Ovary (tissue), 10 donors: ENCODE measurements at places on chromosomes 13 and 19. TPM values are rescaled to one million over a fixed set of nuclear protein-coding genes. Genes with fewer than 3 reads are reported as not detected.
A peak's percentile ranks its signal among the peaks of the same experiment; 100 is the strongest.

- no peak for DNase-seq
Measured at GRCh38 chr19:41868989-41869300, 8.1 kb upstream of the CD79A start.

SOX1 gene
- not detected for total RNA-seq

KCNRG gene
- total RNA-seq: 7.9 TPM

ZNF534 gene
- total RNA-seq: 0.23 TPM

DNA sequence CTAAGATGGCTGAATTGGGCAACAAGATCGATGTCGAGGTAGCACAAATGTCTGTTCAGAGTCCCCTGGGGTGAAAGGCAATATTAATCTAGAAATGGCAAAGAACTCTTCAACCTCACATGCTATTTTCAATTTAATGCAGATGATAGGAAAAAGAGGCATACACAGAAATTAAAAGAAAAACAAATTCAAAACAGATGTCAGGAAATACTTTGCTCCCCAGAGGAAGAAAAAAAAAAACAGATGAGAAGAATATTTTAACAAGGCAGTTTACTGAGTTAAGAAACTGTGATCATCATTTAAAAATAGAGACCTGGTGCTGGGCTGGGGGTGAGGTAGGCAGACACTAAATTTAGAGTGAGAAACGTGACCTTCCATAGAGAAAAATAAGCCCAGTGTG, 421.9 kb upstream of the ARGLU1 start:
- no peak for DNase-seq

DNA sequence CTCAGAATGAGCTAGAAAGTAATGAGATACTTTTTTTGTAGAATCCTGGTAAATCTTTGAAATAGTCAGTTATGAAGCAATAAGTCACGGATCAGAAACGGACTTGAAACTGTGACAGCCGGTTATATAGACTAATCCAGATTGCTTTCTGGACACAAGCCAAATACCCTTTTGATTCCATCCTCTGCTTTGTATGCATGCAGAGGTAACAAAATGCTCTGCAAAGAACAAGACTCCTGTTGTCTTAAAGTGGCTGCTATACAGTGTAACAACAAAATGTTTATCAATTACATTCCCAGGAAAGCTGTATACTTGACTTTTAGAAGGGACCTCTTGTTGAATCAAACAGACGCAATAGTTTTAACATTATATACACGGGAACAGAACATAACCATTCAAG, 66.5 kb upstream of the STARD13 start:
- no peak for DNase-seq

GRCh38 chr13:100854006-100854405, 179.4 kb upstream of the TMTC4 start:
- no peak for DNase-seq

CDC37 gene
- total RNA-seq: 120 TPM

AMH gene
- 3.9 TPM for total RNA-seq

DNA sequence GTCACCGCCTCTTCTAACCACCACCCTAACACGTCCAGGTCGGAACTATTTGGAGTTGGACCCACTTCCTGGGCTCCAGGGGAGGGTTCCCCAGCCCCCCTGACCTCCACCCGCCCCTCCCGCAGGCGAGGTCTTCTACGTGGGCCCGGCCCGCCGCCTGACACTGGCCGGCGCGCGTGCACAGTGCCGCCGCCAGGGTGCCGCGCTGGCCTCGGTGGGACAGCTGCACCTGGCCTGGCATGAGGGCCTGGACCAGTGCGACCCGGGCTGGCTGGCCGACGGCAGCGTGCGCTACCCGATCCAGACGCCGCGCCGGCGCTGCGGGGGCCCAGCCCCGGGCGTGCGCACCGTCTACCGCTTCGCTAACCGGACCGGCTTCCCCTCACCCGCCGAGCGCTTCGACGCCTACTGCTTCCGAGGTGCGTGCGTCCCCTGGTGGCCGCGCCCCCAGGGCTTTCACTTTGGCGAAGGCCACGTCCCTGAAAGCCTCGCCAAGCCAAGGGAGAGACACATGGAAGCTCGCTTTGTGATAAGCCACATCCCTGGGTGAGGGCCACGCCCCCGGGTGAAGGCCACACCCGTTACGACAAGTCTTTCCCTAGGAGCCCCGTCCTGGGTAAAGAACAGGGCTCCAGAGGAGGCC, 13.2 kb downstream of the NCAN start:
- DNase-seq: peak; percentile 69

HTR2A gene
- 0.15 TPM for total RNA-seq

DNA sequence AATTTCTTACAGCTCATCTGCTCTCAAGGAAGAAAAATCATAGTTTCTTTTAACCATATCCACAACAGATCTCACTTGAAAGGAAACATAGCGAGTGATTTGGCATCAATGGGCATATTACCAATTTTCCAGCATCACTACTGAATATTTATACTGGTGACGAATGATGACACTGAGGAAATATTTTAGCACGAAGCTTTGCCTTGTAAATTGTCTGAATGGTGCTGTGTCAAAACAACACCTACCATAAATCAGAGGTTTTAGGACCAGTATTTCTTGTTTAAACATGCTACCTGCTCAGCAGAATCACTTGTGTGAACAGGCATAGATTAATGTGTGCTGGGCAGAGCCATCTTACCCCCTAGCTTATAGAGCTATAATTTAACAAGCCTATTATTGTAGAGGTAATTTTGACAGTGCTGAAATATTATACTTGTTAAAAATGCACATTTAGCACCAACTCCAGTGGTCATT, 146.8 kb downstream of the ABCC4 start:
- DNase-seq: no peak

CGB1 gene
- total RNA-seq: not detected

SPTBN4 gene
- total RNA-seq: 9.4 TPM

GRCh38 chr13:71939186-71939585, 72.2 kb upstream of the DACH1 start:
- no peak for DNase-seq

- peak; percentile 60 for DNase-seq
Measured at GRCh38 chr19:15213715-15214381, 13.1 kb upstream of the NOTCH3 start.

GRCh38 chr19:55544776-55545439, 435 bp downstream of the SBK3 start:
- DNase-seq: no peak

- DNase-seq: no peak
Measured at GRCh38 chr13:59276436-59276835, 887.3 kb downstream of the DIAPH3 start.

GRCh38 chr13:40072663-40073120, 417.2 kb downstream of the COG6 start:
- DNase-seq: no peak

DNA sequence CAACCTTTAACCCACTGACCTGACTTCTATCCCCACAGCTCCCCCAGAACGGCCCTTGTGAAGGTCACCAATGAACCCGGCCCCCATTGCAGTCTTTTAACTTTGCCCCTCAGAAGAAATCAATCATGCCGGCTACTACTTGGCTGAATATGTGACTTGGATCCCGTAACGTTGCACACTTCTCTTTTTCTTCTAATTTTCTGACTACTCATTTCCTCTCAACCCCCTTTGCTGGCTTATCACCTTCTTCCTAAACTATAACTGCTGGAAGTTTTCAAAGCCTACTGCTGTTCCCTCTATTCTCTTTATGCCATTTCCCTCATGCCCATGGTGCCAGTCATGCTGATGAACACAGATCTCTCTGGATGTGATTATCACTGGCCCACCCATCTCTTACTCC, 367.6 kb downstream of the DNAJC15 start:
- DNase-seq: no peak

SERTAD1 gene
- 7.5 TPM for total RNA-seq

DNA sequence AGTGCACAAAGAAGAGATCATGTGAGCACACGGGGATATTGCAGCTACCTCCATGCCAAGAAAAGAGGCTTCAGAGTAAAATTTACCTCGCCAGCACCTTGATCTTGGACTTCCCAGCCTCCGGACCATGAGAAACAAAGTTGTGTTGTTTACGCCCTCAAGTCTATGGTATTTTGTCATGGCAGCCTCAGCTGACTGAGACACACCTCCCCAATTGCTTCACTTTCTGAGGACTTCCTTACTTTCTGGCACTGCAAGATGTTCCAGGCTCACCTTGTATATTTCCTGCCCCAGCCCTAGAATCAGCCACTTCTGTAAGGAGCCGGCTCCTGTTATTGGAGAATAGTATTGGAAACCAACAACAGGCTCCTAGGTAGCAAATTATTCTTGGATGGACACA, 6.6 kb upstream of the CEBPG start:
- no peak for DNase-seq

GRCh38 chr13:32125751-32126150, 94.2 kb downstream of the FRY start:
- no peak for DNase-seq

HIPK4 gene
- total RNA-seq: 0.13 TPM

DNA sequence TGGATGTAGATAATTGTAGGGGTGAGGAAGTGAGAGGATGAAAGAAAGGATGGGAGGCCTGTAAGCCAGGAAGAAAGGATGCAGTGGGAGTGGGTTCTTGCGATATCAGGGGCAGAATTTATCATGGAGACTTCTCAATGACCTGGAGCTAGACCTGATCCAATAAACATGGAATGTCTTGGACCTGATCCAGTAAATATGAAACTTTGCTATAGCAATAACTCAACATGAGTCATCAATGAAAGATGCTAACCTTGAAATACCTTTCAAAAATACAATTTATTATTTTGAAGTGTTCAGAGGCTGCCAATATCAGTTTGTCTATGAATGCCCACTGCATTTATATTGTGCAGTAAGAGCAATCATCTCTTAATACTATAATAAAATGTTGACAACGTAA, 279.5 kb downstream of the POU4F1 start:
- DNase-seq: no peak

DNA sequence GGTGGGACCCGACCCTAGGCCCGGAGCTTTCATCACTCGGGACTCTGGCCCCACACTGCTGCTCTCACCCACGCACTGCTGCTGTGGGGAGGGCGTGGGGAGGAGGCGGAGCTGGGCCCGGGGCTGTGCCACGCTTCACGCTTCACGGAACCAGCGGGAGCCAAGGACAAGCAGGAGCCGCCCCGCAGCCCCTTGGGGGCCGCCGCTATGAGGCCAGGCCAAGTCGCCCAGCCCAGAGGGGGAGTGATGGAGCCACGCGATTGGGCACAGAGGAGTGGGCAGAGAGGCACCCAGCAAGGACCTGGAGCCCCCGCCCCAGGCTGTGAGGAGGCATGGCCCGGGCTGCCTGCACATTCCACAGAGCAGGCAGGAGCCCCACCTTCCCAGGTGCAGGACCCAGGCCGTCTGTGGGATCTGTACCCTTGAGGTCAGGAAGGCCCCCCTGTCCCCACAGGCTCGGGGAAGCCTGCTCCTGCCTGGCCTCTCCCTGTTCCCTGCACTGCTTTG, 10.2 kb upstream of the SUPT20H start:
- no peak for DNase-seq

DNA sequence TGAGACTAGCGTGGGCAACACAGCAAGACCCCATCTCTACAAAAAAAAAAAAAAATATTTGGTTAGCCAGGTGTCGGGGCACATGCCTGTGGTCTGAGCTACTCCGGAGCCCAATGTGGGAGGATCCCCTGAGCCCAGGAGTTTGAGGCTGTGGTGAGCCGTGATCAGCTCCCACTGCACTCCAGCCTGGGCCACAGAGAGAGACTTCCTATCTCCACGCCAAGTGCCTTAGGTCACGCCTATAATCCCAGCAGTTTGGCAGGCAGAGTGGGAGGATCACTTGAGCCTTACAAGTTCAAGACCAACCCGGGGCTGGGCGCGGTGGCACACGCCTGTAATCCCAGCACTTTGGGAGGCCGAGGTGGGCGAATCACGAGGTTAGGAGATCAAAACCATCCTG, 8.7 kb upstream of the ADAT3 start:
- DNase-seq: no peak

- DNase-seq: no peak
Measured at GRCh38 chr13:42653679-42654078, 79.7 kb downstream of the TNFSF11 start.

GRCh38 chr19:38707512-38708114, 36.7 kb downstream of the CAPN12 start:
- peak; percentile 65 for DNase-seq

- peak; percentile 25 for DNase-seq
Measured at GRCh38 chr13:45063261-45063860, 56.9 kb upstream of the GTF2F2 start.

DNA sequence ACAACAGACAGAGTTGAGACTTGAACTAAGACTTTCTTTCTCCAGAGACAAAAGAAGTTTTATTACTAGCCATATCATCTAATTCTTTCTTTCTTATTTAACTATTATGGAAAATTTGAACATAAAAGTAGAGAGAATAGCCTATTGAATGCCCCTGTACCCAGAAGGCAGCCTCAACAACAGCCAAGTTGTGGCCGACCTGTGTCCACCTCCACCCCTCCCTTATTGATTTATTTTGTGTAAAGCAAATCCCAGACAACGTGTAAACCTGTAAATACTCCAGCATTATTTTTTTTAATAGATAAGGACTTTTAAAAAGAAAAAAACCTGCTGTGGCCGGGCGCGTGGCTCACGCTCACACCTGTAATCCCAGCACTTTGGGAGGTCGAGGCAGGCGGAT, 26.1 kb upstream of the FXYD3 start:
- DNase-seq: no peak

GRCh38 chr19:37869766-37870340, 36.5 kb downstream of the WDR87 start:
- DNase-seq: no peak

GRCh38 chr19:4851551-4852290, 15.7 kb downstream of the PLIN3 start:
- DNase-seq: peak; percentile 82
